ENCODE measurements at places on chromosomes 13 and 19. TPM values are rescaled to one million over a fixed set of nuclear protein-coding genes. Genes with fewer than 3 reads are reported as not detected.

Gene NMRK2
- not detected for polyA plus RNA-seq

- no peak overlapping the region for H3K4me3 ChIP-seq
- H3K27ac ChIP-seq, result no peak overlapping the region
- H3K36me3 ChIP-seq, result no peaks in the 10 kb centered on the region
- H3K27me3 ChIP-seq, result no peaks in the 10 kb centered on the region
- DNase-seq, result no peak
- H3K4me1 ChIP-seq, result no peaks in the 10 kb centered on the region
Measured at GRCh38 chr13:77784515-77784914, 87.0 kb downstream of the SLAIN1 start.

DNA sequence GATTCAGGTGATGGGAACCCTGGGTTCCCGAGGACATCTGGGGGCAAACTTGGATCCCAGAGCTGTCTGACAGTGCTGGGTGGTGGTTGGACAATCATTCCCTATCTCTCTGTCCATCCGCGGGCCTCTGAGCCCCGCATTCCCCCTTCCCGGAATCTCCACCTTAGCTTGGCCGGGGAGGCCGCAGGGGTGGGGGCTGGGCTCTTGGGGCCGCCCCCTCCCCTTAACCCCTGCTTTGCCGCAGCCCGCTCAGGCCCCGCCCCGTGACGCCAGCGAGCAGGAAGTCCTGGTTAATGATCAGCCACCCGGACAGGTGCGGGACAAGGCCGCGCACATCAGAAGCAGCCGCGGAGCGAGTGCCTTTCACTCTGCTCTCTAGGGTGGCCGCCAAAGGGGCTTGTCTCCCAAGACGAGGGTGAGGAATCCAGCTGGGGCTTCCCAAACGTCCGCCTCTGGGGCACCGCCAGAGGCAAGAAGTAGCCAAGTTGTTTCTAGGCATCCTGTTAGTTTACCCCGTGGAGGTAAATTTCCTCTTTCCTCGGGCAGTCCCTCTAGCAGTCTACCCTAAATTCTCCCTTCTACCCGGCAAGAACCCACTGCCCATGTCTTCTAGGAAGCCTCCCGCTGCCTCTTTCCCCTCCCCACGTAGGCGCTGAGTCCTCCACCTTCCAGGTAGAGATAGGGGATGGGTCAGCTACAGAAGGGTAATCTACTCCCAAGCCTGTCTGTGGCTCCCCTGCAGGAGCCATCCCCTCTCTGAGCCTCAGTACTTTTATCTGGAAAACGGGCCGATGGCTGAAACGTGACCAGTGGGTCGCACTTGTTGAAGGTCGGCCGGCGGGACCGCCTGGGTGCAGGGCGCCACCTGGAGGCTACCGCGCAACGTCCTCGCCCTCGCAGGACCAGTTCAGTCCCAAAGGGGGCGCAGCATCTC is 3.0 kb downstream of the IRF2BP1 start:
- H3K4me1 ChIP-seq, result peaks cover 23% of the 10 kb centered on the region
- H3K36me3 ChIP-seq, result no peaks in the 10 kb centered on the region
- no peak overlapping the region for H3K27ac ChIP-seq
- H3K4me3 ChIP-seq, result peak overlapping the region; percentile 4
- DNase-seq, result peak; percentile 69

DNA sequence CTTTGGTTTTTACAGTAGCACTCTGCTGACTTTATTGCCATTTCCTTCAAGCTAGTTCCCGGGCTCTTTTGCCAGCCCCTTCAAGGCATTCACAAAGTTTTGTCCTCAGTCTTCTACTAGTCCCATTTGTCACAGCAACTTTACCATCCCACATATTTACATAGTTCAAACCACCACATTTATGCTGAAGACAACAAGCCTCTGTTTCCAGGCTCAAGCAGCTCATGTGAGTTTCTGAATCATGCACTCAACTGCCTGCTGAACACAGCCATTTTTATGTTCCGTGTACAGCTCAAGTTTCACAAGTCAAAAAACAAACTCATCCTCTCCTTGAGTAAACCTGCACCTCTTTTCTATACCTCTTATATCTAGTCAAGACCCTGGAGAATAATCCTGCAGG is 977.0 kb upstream of the SLC10A2 start:
- H3K27ac ChIP-seq, result no peak overlapping the region
- no peaks in the 10 kb centered on the region for H3K36me3 ChIP-seq
- H3K4me3 ChIP-seq, result no peak overlapping the region
- no peaks in the 10 kb centered on the region for H3K27me3 ChIP-seq
- H3K4me1 ChIP-seq, result no peaks in the 10 kb centered on the region
- DNase-seq, result no peak

DNA sequence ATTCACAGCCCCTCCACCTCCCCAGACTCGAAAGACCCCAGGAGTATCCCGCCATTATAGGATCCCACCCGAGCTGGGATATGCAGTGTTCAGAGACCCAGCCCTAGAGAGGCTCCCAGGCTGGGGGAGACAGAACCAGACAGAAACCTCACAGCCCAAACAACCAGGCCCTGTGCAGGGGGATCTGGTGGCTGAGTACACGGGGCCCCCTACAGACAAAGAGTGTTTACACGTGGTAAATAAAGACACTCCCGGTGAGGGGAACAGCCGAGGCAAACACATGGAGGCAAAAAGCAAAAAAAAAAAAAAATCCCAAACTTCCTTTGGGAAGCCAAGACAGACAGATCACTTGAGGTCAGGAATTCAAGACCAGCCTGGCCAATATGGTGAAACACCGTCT is 25.1 kb downstream of the TINCR start:
- no peak overlapping the region for H3K4me3 ChIP-seq
- no peaks in the 10 kb centered on the region for H3K4me1 ChIP-seq
- no peak for DNase-seq
